ENCODE measurements at places on chromosomes 2 and 18. TPM values are rescaled to one million over a fixed set of nuclear protein-coding genes. Genes with fewer than 3 reads are reported as not detected.

GRCh38 chr18:79531386-79531785, 135.7 kb downstream of the NFATC1 start:
- H3K4me1 ChIP-seq: peaks cover 1% of the 10 kb centered on the region
- H3K4me3 ChIP-seq: no peak overlapping the region
- no peaks in the 10 kb centered on the region for H3K36me3 ChIP-seq
- H3K27ac ChIP-seq: no peak overlapping the region
- no peak for DNase-seq
- H3K27me3 ChIP-seq: no peaks in the 10 kb centered on the region

DNA sequence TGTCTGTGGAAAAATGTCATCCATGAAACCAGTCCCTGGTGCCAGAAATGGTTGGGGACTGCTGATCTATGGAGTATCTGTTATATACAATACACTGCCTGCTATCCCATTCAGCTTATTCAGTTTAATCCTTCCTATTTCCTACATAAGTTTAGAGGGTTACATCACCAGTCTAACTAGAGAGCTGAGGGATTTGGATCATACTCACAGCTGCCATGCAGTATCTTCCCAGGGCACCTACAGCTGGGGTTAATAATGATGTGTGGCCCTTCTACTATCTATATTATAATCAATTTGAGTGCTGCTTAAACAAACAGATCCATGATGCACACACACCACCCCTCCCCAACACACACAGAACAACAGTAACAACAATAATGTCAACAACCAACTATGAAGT, 524.0 kb downstream of the LRRTM4 start:
- no peaks in the 10 kb centered on the region for H3K27me3 ChIP-seq
- no peak for DNase-seq

GRCh38 chr2:181334158-181334826, 122.9 kb upstream of the ITGA4 start:
- no peak overlapping the region for H3K4me3 ChIP-seq
- H3K36me3 ChIP-seq: no peaks in the 10 kb centered on the region
- DNase-seq: no peak
- no peaks in the 10 kb centered on the region for H3K4me1 ChIP-seq

RGPD8 gene
- 15.1 TPM for total RNA-seq

DNA sequence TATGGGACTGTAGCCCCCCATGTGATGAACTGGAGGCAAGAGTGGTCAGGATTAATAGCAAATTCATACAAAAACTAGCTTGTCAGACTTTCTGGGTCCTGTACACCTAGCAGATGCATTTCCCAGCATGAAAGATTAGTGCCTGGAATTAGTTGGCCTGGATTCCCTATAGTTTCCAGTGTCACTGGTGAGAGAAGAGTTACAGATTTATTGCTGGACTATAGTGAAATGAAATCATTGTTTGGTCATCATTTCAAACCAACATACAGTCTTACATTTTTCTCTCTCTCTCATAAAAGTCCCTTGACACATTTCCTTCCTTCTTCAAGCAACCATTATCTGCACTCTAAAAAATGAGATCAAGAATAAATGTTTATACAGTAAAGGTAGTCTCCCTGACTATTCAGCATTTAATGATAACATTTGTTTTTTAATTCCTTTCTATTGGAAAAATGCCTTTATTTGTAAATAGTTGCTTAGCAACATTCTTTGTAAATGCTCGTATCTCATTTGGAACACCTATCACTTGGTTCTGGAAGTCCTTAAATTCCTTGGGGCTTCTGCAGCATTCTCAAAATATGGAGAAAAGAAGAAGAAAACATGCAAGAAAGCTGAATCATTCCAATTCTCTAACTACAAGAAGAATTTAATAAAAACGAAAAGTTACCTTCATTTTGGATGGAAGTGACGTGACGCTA, 144.4 kb downstream of the MREG start:
- H3K27ac ChIP-seq: no peak overlapping the region
- H3K4me3 ChIP-seq: no peak overlapping the region
- H3K4me1 ChIP-seq: peaks cover 7% of the 10 kb centered on the region
- H3K36me3 ChIP-seq: no peaks in the 10 kb centered on the region
- H3K27me3 ChIP-seq: no peaks in the 10 kb centered on the region

- H3K4me3 ChIP-seq: no peak overlapping the region
- no peaks in the 10 kb centered on the region for H3K27me3 ChIP-seq
- peaks cover 3% of the 10 kb centered on the region for H3K4me1 ChIP-seq
- no peak for DNase-seq
- no peaks in the 10 kb centered on the region for H3K36me3 ChIP-seq
- H3K27ac ChIP-seq: no peak overlapping the region
These were observed 77.1 kb upstream of the COL3A1 start for GRCh38 chr2:188897096-188897495.
